Endothelial cell (in vitro differentiated cells): ENCODE measurements at places on chromosomes 6 and 20.

GRCh38 chr6:15535495-15536197, 127.2 kb downstream of the DTNBP1 start:
- no peak for DNase-seq

GRCh38 chr6:16712931-16713484, 48.3 kb downstream of the ATXN1 start:
- no peak for DNase-seq

DNA sequence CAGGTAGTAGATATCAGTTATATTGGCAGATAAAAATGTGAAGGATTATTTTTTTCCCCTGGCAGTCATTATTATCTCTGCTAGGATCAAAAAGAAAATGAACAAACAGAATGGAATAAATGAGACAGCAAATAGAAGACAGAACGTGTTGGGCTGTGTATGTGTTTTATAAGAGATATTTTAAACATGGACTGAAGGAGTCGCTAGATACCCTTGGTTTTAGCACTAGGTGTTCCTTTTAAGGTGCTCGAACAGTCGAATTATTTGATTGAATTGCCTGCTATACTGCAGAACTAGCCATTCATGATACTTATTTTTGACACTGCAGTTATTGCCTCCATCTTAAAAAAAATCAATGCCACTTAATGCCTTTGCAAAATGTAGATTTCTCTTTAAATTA, 3.7 kb downstream of the GRIK2 start:
- no peak for DNase-seq

- DNase-seq: no peak
Measured at GRCh38 chr20:21832442-21833385, 127.2 kb downstream of the PAX1 start.

- peak; percentile 79 for DNase-seq
Measured at GRCh38 chr6:24126586-24127192, 674 bp downstream of the NRSN1 start.

- no peak for DNase-seq
Measured at GRCh38 chr6:165846123-165846966, 183.3 kb upstream of the PDE10A start.

GRCh38 chr6:43776799-43777776, 7.1 kb downstream of the VEGFA start:
- DNase-seq: no peak

GRCh38 chr6:53822401-53823125, 27.8 kb downstream of the LRRC1 start:
- DNase-seq: no peak

DNA sequence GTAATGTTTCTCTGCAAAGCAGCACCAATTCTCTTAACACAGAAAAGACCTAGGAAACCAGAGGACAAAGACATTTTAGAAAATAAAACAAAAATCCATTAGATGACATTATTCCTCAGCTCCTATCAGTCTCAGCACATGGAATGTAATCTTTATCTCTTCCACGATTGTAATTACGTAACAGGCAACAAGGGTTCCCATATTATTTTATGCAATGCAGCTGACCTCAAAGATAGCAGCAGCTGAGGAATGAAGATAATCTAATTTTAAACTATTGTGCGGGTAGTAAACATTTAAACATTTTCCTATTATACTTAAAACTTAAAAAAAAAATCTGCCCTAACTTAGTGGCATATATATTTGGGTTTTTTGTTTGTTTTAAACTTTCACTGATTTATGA, 33.0 kb upstream of the PTCHD4 start:
- DNase-seq: no peak

- no peak for DNase-seq
Measured at GRCh38 chr20:22619272-22619671, 34.9 kb upstream of the FOXA2 start.

DNA sequence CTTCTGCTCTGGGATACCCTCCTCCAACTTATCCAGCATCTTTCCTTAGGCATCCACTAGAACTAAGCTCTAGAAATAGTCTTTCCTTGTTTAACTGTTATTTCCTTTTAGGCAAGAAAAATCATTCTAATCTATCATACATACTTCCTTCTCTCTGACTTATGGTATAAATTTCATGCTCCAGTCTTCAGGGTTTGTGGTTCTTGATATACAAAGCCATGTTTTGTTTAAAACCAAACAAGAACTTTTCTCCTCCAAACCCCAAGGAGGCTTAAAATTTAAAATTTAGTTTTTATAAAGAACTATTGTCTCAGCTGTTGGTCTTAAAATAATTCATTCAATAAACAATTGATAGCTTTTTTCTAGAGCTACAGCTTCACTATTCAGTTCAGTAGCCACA, 77.2 kb downstream of the CD164 start:
- DNase-seq: no peak

GRCh38 chr6:136228814-136229213, 21.3 kb downstream of the MTFR2 start:
- DNase-seq: no peak

DNA sequence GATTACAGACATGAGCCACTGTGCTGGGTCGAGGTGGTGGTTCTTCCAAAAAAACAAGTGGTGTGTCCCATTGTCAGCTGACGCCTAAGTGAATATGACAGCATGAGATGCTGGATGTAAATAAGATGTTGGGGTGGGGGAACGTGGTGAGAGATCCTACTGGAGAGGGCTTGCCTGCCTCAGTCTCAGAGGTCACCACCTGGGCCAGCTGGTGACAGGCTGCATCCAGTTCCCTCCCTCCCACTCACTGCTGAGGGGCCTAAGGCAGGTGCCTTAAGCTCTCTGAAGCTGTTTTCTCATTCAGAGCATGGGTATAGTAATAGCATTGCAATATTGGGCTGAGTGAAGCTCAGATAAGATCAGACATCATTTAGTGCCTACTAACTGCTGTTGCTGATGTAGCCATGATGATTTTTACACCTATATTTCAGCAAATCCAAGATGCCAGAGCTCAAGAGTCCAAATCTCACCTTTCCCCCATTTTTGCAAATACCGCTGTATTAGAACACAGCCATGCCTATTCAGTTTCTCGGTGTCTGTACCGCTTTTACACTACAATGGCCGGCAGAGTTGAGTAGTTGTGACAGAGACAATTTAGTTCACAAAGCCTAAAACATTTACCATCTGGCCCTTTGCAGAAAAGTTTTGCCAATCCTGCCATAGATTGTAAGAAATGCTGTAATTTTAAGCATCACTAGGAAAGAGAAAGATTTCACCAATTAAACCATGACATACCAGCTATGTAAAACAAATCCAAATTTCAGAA, 171.3 kb downstream of the ANKRD60 start:
- no peak for DNase-seq

- peak; percentile 27 for DNase-seq
Measured at GRCh38 chr6:1618311-1619097, 8.8 kb downstream of the FOXC1 start.
